ENCODE measurements at places on chromosomes 4 and X. TPM values are rescaled to one million over a fixed set of nuclear protein-coding genes. Genes with fewer than 3 reads are reported as not detected.

Gene NXF2B
- not detected for total RNA-seq

Gene TCEAL7
- total RNA-seq: 0.21 TPM

Gene IL2
- 1.3 TPM for total RNA-seq

Gene HTN3
- not detected for total RNA-seq

Gene SEPTIN6
- 141 TPM for total RNA-seq

Gene UCHL1
- total RNA-seq: not detected

Gene BTK
- 33.1 TPM for total RNA-seq

Gene SLC25A4
- 2.1 TPM for total RNA-seq

Gene ARHGEF6
- total RNA-seq: 63.8 TPM

Gene FDCSP
- not detected for total RNA-seq

Gene CLDN2
- not detected for total RNA-seq

Gene LUZP4
- not detected for total RNA-seq

Gene CT45A9
- total RNA-seq: not detected

Gene SUPT20HL1
- total RNA-seq: not detected

Gene IL3RA
- total RNA-seq: 13.2 TPM

Gene HTR2C
- total RNA-seq: not detected

Gene TRPC5OS
- total RNA-seq: 0.10 TPM

Gene UVSSA
- 16.0 TPM for total RNA-seq

Gene GAGE12J
- not detected for total RNA-seq

Gene YY2
- total RNA-seq: 1.5 TPM

Gene LRIT3
- under 0.01 TPM for total RNA-seq

Gene MAGEC3
- not detected for total RNA-seq

Gene UGT2B10
- not detected for total RNA-seq

Gene SMARCAD1
- 14.7 TPM for total RNA-seq
